ENCODE measurements at places on chromosomes 2 and 18. TPM values are rescaled to one million over a fixed set of nuclear protein-coding genes. Genes with fewer than 3 reads are reported as not detected.
A peak's percentile ranks its signal among the peaks of the same experiment; 100 is the strongest.

GRCh38 chr18:66136039-66136438 lies 385.2 kb downstream of the CDH7 start:
- ATAC-seq = no peak

DNA sequence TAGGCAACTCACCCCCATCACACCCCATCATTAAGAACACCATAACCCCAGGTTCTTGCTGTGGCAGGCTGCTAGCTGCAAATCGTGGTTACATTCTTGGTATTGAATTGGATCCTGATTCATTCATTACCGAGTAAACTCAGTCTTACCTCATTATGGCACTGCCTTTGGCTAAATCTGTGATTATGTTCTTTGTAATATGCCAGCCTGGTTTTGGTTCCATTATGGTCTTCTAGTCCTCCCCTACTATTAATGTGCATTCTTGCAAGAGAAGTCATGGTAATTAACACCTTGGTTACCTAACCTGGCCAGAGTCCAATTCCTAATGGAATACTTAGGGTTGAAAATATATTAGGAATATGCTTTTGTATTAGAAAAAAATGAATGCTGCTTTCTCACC lies 258.9 kb upstream of the APCDD1 start:
- ATAC-seq = no peak

GRCh38 chr2:73027340-73027739 lies 44.2 kb downstream of the SFXN5 start:
- no peak for ATAC-seq

DNA sequence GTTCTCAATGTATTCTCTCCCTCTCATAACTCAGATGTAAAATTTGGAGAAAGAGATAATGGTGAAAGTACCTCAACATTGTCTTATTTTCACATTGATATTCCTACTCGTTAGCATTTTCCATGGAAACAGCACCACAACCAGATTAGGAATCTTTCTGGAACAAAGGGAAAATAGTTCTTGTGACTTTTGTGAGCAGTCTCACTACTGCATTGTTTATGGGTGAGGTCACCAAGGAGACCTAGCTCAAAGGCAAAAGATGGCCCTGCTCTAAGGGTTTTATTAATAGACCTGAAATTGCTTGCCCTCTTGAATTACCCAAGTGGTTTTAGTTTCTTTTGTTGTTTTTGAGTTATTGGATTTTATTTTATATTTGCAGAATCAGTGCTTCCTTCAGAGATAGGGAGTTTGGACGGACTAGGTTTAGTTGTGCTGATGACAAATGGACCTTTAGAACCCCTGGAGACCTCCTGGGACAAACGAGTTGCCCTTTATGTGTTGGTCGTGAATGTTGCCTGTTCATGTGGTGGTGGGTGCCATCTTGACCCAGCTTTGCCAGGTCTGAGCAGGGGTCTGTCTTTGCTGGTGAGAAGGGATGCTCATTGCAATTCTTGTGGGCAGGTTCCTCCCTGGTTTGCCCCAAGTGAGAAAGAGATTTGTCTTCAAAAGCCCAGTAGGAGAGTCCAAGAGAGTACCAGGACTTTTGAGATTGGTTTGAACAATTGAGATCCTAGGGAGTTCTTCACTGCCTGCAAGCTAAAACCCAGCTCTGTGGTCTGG lies 58.1 kb downstream of the INPP4A start:
- ATAC-seq = peak; percentile 89

DNA sequence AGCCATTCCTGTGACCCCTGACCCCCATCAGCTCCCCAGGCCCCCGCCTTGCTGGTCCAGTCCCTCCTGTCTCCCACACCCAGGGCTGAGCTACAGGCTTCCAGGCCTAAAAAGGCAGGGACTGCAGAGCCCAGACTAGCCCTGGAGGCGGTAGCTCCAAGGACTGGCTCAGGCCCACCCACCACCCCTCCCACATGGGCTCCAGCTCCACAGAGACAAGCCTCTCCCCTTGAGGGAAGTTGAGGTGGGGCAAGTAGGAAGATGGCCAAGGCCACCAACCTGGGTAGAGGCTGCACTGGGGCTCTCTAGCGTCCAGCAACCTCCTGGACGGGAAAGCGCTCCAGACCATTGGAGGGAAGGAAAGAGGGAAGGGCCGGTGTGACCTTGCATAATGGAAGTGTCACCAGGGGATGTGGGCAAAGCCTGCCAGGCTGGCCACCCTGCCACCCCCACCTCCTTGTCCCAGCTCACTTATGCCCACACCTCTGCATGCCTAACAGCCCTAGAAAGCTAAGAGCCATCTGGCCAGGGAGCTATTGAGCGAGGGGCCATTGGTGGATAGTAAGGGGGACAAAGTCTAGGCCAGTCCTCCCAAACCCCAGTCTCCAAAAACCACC lies 63.1 kb downstream of the TNS1 start:
- no peak for ATAC-seq

Gene FBLN7
- total RNA-seq = not detected

Gene CRYGC
- total RNA-seq = not detected

Gene ANKRD62
- total RNA-seq = 0.29 TPM

- ATAC-seq = no peak
These were observed 296.2 kb upstream of the RAB12 start for GRCh38 chr18:8313043-8313442.

Gene FSHR
- total RNA-seq = 0.19 TPM

Gene EGR4
- total RNA-seq = 0.19 TPM

Gene KCNG2
- total RNA-seq = 0.76 TPM

DNA sequence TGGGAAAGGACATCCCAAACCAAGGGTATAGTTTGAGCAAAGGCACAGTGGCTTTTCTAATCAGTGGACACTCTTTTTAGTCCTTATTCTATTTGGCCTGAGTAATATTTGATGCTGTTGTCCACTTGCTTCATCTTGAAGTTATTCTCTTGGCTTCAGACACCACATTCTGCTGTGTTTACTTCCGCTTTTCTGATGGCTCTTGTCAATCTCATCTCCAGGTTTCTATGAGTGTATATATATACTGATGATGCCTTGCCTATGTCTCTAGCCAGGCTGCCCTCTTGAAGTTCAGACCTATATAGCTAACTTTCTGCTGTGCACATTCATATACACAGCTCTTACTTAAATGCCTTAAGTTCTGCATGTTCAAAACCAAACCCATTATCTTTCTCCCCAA lies 83.1 kb downstream of the EFEMP1 start:
- ATAC-seq = no peak

Gene TMEM247
- not detected for total RNA-seq

- peak; percentile 10 for ATAC-seq
These were observed 711 bp downstream of the DOK6 start for GRCh38 chr18:69401226-69401971.

GRCh38 chr2:48587961-48588360 lies 29.7 kb upstream of the GTF2A1L start:
- ATAC-seq = no peak

- ATAC-seq = no peak
These were observed 224.8 kb upstream of the FN1 start for GRCh38 chr2:215660687-215661086.

DNA sequence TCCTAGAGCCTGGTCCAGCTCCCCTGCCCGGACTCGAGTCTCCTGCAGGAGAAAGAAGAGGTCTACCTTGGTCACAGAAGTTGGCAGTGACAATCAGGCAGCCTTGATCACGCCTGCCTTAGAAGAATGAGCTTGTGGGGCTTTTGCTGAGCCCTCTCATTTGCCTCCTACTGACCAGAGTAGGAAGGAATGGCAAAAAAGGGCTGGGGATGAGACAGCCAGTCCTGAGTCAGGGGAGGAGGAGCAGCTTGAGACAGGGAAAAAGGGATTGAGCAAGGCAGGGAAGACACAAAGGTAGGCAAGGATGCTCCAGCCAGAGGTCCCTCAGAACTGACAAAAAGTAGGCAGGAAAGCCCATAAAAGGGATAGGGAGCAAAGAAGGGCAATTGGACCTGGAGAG lies 6.0 kb downstream of the WDR54 start:
- ATAC-seq = no peak

DNA sequence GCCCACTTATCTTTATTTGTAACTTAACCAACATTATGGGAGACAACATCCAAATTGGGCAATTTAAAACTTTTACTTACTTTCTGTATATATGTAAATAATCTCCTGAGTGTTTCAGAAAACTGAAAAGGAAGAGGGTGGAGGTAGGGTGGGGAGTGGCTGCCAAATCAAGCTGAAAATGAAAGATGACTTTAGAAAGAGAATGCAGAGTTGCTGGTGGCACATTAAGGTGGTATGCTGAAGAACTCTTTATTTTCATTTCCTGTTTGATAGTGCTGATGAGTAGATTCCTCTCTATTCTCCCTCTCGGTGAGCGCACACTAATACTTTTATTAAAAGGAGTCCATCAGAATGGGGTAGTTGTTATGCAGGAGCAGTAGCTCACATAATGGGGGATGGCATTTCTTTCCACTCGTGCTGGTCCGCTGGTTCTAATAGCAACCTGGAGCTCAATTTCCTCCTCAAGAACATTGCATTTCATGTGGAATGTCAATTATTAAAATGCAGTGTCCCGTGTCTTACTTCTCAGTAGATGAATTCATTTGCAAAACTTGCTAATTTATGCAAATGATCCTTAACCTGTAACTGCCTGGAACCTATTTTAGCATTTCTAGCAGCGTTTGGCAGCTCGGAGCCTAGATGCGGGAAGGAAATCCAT lies 466.9 kb upstream of the HNRNPA3 start:
- peak; percentile 73 for ATAC-seq

Gene CTDP1
- total RNA-seq = 12.3 TPM

GRCh38 chr2:6352247-6352646 lies 513.5 kb downstream of the CMPK2 start:
- ATAC-seq = no peak

Gene NT5DC4
- total RNA-seq = 0.09 TPM

DNA sequence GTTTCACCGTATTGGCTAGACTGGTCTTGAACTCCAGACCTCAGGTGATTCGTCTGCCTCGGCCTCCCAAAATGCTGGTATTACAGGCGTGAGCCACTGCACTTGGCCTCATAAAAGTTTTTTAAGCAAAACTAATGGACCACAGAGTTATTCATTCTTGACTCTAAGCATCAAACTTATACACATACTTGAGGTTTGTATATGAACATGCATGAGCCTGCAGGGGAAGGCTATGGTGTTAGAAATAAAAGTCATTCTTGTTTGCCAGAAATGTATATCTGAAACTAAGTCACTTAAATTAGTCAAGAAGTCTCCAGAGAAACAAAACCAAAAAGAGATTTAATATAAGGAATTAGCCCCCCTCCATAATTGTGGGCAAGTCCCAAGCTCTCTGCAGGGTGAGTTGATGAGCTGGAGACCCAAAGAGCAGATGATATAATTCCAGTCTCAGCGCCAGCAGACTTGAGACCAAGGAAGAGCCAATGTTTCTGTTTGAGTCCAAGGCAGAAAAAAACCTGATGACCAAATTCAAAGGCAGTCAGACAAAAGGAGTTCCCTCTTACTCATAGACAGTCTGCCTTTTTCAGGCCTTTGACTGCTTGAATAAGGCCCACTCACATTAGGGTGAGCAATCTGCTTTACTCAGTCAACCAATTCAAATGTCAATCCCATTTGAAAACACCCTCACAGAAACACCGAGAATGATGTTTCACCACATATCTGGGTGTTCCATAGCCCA lies 69.0 kb upstream of the DSG1 start:
- no peak for ATAC-seq

DNA sequence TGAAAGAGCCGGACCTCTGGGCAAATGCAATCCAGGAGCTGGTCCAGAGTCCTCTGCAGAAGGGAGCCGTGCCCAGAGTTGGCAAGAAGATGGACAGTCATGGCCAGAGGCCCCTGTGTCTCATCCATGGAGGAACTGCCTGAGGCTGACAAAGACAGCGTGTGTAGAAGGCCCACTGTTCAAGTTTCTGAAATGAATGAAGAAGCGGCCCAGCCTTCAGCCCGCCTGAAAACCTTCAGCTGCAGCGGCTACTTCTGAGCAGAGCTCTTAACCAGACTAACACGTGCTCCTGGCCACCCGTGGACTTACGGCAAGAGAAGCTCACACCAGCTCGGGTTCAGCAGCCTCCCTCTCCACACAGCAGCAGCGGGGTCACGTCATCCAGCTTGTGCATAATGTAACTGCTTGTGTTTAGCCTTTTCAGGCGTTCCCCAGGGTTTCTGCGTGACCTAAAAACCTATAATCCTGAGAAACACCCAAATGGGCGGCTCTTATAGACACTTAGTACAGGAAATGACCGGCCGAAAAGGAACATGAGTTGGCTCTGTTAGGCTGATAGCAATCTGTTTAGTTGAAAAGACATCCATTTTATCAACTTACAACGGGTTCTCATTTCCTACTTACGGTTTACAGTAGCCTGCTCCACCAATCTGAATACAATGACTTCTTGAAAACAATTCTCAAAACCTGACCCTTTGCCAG lies at the start of gene FAM124B:
FAM124B (minus strand) TSS at position 467 of the 702 bp plus-strand sequence; CDS start at position 128, 339 bp downstream.
- no peak for ATAC-seq

Gene MREG
- total RNA-seq = 2.3 TPM

Gene GAL3ST2
- 0.31 TPM for total RNA-seq

Gene CCDC74A
- 1.3 TPM for total RNA-seq
